ENCODE measurements at places on chromosomes 16 and 17.

GRCh38 chr17:80754846-80755245 is 210.2 kb downstream of the RPTOR start:
- no peak for DNase-seq

DNA sequence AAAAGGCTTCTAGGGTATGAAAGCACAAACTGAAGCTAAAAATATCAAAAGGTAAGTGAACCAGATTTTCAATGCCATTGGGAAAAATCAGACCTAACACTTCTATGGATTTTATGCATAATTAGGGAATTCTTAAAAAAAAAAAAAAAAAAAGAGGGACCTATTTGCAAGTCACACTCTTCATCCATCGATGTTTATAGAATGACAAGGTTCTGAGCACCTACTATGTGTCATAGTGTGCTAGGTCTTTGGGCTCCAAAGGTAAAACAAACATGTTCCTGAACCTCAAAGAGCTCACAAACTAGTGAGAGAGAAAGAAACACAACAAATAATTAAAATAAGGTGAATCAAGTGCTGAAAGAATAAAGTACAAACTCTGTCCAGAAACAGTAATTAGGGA is 1.9 kb downstream of the HEATR6 start:
- no peak for DNase-seq

GRCh38 chr16:11121914-11122692 is 133.9 kb downstream of the SOCS1 start:
- DNase-seq = no peak

- DNase-seq = no peak
Measured at GRCh38 chr16:17497648-17498047, 26.9 kb upstream of the XYLT1 start.

GRCh38 chr16:56198006-56198754 is 6.9 kb downstream of the GNAO1 start:
- DNase-seq = no peak

DNA sequence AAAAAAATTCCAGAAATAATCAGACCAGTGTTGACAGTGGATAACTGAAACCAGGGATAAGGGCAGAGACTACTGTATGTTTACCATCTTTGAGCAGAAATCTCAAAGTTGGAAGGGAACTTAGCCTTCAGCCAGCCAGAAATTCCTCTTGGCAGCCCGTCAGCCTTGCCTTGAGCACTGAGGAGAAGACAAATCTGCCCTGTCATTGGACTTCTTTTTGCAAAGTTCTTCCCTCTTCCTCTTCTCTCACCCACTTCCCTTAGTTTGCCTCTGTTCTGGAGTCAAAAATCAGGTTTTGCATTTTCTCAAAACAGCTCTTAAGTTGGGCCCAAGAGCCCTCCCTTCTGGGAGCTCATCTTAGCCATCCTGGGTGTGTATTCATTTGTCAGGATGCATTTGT is 6.2 kb downstream of the TUFM start:
- no peak for DNase-seq

All from activated CD4-positive, alpha-beta T cell treated with anti-CD3 and anti-CD28 coated beads, Interleukin-2, amount 50 U/mL, for 1 hour (primary cell).